Stimulated activated CD8-positive, alpha-beta memory T cell treated with anti-CD3 and anti-CD28 coated beads, Interleukin-15, amount 100 ng/mL, for 4 hours (primary cell): ENCODE measurements at places on chromosomes 6 and 20.

GRCh38 chr6:1285556-1285955 lies 26.3 kb upstream of the FOXQ1 start:
- DNase-seq: no peak

- DNase-seq: no peak
Observed at GRCh38 chr6:46291275-46291633, 120.5 kb upstream of the ENPP5 start.

DNA sequence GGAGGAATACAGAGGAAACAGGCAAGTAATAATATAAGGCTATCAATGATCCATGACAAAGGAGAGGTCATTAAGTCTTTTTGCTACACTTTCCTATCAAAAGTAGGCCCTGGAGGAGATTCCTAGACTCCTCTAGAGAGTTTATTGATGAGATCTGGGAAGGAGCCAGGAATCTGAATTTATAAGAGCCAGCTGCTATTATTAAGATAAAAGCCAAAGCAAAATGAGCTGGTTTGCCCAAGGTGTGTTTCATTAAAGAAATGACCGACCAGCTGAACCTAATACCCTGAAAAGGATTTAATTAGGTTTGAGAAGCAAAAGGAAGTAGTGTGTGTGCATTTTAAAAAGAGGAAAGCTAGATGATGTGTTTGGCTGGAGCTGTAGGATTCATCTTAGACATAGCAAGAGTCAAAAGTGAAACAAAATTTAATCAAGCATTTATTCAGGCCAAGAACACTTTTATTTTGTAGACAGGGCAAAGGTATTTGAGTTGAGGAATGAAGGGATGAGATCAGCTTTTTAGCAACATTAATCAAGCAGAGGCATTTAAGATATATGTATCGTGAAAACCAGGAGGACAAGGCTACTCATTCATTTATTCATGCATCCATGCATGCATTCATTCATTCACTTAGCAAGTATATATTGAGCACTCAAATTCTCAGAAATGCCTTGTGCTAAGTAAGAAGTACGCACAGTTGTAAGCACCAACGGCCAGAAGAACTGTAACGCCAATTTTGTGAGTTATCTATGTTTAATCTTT lies 43.5 kb upstream of the SCAF8 start:
- no peak for DNase-seq

DNA sequence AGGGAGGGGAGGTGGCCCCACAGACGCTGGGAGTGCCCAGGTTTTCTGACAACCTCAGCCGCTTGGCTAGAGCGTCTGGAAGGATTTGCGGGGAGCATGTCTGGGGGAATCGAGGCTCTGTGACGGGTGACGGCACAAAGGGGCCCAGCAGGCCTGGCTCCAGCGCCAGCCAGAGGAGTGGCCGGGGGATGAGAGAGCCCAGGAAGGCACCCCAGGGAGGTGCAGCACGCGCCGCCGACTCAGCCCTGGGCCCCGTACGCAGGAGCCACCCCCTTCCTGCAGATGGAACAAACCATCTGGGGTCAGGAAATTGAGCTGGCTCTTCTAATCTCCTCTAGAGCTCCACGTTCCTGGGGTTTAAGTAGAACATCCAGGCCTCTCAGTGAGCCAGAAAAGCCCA lies 5.9 kb upstream of the SLCO4A1 start:
- DNase-seq: no peak

DNA sequence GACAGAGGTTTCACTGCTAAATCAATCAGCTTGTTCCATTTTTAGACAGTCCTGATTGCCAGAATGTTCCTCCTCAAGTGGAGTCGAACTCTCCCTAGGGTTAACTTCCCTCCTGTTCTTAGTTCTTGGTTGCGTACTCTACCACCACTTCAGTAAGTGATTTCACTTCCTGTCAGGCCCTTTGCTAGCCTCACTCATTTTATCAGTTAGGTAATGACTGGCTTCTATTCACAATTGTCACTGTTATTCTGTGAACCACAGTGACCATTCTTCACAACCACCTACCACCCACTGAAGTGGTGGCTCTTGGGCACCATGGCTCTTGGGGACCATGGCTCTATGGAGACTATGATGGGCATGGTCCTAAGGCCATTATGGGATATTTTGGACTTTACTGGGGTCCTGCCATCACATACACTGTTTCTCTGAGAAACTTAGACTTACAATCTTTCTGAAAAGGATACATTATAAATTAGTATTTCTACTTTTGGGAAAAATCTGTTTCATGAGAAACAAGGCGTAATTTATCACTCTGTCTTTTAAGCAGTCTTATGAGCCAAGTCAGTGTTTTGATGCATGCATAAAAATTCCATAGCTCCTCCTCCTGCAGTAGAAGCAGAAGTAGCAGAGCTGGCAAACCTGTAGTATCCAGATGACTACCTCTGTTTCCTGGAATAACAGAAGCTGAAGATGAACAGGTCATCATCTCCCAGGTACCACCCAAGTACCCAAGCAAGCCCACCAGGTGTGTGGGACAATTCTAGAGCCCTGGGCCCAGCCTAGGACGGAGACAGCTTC lies 66.3 kb downstream of the ATXN1 start:
- DNase-seq: no peak

DNA sequence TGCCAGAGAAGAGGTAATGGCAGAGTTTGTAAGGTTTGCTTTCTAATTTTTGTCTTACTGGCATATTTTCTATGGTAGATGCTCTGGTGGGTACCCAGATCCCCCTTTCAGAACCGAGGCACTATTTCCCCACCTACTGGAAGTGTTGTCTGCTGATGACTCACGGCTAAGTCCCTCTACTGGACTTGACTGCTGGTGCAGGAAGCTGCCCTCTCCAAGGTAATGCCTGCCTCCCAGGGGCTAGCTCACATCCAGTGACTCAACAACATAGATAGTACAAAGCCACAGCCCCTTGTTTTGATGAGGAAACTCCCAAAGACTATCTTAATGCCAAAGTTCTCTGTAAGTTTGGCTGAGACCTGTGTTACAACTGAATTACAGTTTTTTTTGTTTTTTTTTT lies 285.4 kb upstream of the FLRT3 start:
- no peak for DNase-seq

- no peak for DNase-seq
Observed at GRCh38 chr6:139927236-139927635, 552.8 kb upstream of the CITED2 start.

DNA sequence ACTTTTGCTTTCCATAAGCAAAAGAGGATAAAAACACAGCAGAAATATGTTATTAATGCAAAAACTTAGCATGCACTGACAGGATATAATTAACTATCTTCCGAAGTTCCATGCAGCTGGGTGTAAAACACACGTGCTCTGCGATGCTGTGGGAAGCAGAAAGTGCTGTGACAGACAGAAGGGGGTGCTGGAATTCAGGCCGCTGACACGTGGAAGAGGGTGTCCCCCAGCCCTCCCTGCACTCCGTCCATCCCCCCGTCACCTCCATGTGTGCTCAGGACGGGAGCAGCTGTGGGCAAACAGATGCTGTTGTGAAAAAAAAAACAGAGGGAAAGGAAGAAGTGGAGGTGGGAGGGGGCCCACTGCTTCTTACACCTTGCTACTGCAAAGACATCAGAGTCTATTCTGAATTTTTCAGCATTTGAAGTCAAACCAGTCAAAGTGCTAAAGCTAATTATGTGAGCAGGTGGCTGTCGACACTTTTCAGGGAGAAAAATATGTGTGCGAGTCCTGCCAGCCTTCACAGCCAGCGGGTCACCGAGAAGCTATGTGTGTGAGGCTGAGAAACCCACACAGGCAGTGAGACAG lies 175.9 kb upstream of the AFDN start:
- DNase-seq: no peak

- DNase-seq: no peak
Observed at GRCh38 chr20:62766716-62767115, 29.6 kb upstream of the MRGBP start.
